Neural crest cell (in vitro differentiated cells): ENCODE measurements at places on chromosomes 1 and 21.

GRCh38 chr1:20987831-20988825 is 188.6 kb downstream of the EIF4G3 start:
- DNase-seq, result no peak

DNA sequence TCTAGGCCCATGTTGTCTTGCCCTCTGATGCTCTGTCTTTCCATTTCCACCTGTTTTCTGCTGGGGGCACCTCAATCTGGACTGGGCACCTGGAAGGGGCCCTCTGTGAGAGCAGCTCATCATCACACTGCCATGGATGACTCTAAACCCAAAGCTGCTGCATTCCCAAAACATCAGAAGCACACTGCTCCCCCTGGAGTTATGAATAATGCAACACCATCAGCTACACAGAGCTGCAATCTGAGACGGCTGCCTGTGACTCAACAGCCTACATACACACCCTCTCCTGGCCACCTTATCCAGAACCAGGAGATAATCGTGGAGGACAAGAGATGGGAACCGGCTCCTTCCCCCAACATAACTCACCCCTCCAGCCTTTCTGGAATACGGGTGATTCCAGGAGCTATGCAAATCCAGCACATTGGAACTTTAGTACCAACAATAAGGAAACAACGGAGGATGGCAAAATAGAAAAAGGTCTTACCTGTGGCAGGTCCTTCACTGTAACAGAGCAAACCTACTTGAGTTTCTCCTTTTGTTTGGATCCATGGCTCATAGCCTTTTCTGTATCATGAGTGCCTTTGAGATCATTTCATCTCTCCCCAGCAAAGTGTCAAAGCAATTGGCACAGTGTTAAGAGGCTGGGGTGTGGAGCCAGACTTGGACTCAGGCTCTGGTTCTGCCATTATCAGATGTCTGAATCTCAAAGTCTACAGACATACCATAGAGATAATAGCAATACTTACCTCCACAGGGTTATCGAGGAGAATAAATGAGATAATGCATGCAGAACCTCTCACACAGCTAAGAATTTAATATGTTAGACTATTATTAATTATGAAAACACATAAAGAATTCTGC is 29.3 kb downstream of the AK2 start:
- DNase-seq, result no peak

- no peak for DNase-seq
These were observed 1.2 kb upstream of the SRSF11 start for GRCh38 chr1:70220015-70220414.

- no peak for DNase-seq
These were observed 372.0 kb downstream of the RPS6KC1 start for GRCh38 chr1:213423041-213423440.

DNA sequence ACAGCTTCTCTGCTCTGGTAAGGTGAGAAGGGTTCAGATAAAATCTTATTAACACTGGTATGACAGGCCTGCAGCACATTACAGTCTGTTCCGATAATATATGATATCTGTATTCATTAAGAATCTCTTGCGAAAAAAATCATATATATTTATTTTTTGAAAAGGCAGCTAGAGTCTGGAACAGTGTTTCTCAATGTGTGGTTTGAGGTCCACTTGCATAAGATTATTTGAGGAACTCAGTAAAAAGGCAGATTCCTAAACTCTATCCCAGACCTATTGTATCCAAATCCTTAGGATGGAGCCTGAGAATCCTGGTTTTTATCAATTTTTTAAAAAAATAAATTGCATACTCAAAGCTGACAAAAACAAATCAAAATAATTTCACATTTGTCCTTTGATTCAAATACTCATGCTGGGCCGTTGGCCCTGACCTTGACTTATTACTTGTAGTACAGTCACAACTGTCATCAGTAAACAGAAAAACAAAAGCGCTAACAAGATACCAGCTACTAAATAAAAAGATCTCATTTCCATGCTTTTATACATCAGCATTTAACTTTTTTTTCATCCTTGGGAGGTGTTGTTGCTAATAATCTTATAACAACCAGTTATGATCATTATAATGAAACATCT is 60.6 kb downstream of the RGS2 start:
- DNase-seq, result no peak

DNA sequence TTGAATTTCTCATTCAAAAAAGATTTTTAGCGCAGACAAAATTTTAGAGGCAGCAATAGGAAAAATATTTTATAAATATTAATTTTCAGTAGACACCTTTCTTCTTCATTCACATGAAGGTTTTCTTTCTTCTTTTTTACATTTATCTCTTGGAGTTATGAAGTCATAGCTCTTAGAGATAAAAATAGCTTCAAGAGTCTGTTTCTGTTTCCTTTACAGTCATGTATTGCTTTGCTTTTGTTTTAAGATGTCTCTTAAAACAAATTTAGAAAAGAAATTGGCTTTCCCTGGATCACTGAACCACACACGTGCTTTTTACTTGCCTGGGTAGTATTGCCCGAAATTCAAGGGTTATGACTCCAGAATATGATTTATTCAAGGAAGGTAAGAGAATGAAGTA is 369.9 kb upstream of the LRRC7 start:
- no peak for DNase-seq

DNA sequence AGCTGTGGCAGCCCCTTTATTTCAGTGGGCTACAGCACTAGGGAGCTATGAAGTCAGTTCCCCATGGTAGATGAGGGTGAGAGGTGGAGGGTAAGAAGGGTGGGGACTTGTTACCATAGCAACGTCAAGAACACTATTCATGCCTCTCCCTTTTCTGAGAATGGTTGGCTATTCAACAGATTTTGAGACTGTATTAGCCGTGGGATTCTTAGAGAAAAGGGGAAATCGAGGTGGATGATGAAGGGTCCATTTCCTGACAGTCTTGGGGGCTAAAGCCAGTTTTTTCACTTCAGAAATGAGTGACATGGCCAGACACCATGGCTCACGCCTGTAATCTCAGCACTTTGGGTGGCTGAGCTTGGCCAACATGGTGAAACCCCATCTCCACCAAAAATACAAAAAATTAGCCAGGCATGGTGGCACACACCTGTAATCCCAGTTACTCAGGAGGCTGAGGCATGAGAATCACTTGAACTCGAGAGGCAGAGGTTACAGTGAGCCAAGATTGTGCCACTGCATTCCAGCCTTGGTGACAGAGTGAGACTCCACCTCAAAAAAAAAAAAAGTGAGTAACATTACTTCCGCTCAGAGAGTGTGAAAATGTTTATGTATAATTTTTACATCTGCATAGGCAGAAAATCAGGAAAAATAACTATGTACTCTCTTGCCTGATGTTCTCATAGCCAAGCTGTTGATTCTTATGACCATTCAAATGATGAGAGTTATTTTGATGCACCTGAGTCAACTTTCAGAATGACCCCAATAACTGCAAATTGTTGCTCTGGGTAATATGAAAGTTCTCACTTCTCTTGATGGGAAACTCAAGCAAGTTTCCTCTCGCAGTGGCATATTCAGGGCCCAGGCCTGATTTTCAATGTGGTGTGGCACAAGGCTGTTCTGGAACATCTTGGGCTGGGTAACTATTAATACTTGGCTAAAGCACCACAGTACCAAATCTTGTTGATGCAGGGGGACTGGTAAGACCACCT is 23.2 kb upstream of the RGSL1 start:
- DNase-seq, result no peak

DNA sequence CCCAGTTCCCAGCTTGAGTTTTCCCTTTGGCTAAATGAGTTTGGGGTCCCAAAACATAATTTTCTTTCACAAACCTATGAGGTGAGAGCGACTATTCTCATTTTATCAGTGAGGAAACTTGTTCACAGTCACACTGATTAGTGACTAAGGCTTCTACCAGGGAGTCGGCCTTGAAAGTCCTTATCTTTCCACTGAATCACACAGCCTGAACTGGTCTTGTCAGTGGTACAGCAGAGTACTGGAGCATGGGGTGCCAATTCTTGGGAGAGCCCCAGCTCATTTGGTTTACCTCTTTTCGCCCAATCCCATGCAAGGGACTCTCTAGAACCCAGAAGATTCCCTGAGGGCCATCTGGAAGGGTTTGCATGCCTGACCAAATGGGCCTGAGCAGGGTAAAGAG is 16.9 kb downstream of the HSD3B2 start:
- DNase-seq, result no peak

- DNase-seq, result no peak
These were observed 108.6 kb upstream of the COP1 start for GRCh38 chr1:176315519-176316220.

DNA sequence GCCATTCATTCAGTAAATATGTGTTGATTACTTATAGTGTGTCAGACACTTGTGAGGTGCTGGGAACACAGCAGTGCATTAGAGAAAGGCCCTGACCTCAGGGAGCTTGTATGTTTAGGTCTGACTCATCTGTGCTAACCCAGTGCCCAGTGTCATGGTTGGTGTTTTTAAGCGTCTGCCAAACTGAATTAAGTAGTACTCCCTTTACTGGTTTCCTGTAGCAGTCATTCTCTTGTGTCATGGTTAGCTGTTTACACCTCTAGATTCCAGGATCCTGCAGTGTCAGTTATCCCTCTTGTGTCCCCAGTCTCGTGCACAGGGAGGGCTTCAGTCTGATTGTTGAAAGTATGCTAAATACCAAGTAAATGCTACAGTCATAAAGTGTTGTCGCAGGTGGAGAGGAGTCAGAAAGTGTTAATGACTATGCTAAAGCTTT is 14.2 kb downstream of the UCK2 start:
- no peak for DNase-seq

DNA sequence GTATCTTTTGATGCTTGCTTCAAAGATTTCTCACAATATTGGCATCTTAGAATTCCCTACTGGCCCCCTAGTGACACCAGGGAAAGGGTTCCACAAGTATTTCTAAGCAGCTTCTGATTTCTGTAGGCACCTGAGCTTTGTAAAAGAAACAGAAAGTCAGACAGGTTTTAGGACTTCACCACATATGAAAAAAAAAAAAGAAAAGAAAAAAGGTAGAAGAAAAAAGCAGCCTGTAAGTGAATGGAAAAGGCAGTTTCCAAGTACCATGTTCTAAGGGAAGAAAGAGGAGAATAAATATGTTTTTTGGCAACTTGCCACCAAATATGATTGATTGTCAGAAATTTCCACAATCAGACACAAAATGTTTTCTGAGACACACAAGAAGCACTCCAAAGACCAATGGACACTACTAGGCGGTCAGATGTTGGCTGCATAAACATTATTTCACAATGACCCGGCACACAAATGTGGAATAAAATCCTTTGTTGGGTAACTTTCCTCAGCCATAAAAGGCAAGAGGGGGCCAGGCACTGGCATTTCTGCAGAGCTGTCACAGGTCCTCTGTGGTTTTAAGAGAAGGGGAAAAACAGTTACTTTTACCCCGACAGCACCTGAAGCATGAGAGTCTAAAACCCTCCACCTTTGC is 12.7 kb upstream of the CPLANE2 start:
- DNase-seq, result no peak

DNA sequence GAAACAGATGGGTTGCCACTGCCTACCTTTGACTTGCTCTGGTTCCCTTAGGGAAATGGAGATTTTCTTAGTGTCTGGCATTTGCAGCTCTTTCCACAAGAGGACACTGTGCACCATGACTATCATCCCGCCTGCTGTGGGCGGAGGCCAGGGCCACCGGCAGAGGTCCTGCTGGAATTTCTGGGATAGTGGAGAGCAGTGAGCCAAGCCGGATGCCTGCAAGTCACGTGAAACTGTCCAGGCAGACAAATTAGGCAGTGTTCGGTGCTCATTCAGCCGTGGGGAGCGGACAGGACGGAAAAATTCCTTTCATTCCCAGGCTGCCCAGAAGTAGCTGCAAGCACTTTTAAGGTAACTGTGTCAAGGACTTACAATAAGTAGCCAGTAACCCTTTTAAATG is 43.4 kb downstream of the IGSF5 start:
- peak; percentile 70 for DNase-seq

GRCh38 chr1:202074985-202075384 is 47.7 kb upstream of the GPR37L1 start:
- DNase-seq, result no peak

DNA sequence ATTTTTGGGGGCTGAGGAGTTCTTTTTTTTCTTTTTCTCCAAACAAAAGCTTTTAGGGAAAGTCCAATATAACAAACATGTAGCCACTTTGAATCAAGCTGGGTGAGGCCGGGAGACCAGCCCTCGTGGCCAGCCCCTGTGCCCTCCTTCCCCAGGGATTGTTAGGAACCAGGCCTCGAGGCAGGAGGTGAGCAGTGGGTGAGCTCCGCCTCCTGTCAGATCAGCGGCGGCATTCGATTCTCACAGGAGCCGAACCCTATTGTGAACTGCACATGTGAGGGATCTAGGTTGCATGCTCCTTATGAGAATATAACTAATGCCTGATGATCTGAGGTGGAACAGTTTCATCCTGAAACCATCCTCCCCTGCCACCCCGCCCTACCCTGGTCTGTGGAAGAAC is 41.8 kb upstream of the TTC22 start:
- DNase-seq, result no peak

GRCh38 chr1:51610637-51611036 is 6.3 kb upstream of the OSBPL9 start:
- no peak for DNase-seq

DNA sequence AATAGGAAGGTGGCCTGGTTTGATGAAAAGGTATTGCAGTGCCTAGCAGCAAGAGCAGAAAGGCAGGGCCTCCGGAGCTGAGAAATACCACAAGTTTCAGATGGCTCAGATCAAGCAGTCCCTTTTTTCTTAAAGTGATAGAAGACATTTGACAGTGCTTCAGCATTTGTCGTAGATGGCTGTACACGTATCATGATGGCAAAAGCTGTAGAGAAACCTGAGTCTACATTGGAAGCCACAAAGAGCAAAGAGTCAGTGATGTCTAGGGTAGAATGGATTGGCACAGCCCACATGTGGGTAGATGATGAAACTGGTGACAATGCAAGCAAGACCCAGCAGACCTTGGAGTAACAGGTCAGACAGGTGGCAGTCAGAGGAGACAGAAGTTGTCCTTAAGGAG is 101.3 kb upstream of the ARTN start:
- no peak for DNase-seq

DNA sequence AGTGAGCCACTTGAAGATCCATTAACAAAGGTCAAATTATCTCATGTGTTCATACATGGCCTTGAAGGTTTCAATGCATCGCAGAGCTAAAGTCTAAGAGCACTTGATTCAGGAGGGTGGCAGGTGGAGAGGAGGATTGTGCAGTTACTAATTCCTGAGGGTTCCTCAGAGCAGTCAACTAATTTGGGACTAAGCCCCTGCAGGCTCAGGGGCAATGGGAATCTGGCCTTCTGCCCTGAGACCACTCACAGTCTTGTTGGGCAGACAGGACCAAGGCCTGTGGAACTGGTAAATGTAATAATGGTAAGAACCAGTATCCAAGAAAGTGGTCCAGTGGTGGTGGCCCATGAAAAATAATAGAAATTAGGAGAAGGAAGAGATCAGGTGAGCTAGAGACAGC is 127.4 kb upstream of the HMGB4 start:
- no peak for DNase-seq

- DNase-seq, result no peak
These were observed 187.1 kb upstream of the NFIA start for GRCh38 chr1:60895252-60895651.
